ENCODE measurements at places on chromosomes 7 and 10.

- DNase-seq, result peak; percentile 54
Measured at GRCh38 chr10:110919971-110920881, 822 bp downstream of the SHOC2 start.

GRCh38 chr10:5547681-5547930 is 22.8 kb downstream of the CALML3 start:
- no peak for DNase-seq

GRCh38 chr7:95608359-95609173 is 12.2 kb upstream of the PDK4 start:
- DNase-seq, result peak; percentile 93

DNA sequence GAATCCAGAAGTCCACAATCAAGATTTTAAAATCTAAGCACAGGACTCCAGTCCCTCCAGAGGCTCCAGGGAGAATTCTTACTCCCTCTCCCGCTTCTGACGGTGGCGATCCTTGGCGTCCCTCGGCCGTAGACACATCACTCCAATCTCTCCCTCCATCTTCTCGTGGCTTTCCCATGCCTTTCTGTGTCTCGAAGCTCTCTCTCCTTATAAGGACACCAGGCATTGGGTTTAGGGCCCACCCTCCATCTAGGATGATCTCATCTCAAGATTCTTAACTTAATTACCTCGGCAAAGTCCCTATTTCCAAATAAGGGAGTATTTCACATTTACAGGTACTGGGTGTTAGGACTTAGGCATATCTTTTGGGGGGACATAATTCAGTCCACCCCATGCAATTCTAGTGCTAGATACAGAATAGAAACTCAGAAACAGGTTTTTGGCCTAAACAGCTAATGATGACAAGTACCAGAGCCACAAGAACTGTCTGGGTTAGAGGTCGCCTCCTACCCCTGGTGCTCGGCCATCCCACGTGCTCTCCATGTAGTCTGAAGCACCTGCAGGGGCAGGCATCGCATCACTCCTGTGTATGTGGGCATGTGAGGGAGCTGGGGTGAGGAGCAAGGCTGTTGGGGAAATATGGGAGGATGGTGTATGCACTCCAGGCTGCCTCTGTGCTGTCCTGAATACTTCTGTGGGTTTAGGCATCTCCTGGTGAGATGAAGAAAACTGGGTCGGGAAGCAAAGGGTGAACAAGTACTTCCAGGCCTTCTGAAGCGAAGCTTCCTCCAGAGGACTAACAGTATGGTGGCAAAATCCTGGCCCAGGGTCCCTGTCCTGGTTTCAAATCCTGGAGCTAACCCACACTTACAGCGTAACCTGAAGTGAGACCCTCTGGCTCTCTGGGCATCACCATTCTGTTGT is 298.3 kb upstream of the ZMIZ1 start:
- peak; percentile 91 for DNase-seq

GRCh38 chr7:47937065-47937687 is 11.1 kb downstream of the PKD1L1 start:
- no peak for DNase-seq

GRCh38 chr7:153030976-153031375 is 271.4 kb downstream of the ACTR3B start:
- no peak for DNase-seq

DNA sequence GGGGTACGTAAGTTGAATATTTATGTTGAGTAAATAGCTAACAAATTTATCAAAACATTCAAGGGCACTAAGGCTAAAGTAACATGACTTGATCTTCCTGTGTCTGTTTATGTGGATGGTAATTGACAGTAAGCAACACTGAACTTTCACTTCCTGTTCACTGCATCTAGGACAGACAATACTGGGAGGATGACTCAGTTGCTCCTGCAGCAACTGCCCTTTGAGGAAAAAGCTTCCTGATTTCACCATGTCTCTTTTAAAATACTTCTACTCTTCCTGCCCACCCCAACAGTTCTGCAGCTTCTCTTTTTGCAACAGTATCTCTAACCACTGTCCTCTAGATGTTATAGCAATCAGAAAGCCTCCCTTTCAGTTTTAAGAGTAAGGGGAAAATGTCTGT is 76.6 kb upstream of the HGF start:
- no peak for DNase-seq

All from SK-N-DZ (cell line).